ENCODE measurements at places on chromosomes 2 and 18.

GRCh38 chr2:17719562-17720371, 33.8 kb downstream of the SMC6 start:
- DNase-seq = no peak

GRCh38 chr2:47595687-47596086, 187.3 kb upstream of the MSH6 start:
- DNase-seq = no peak

- no peak for DNase-seq
Observed at GRCh38 chr2:173957517-173957916, 7.7 kb downstream of the SP3 start.

DNA sequence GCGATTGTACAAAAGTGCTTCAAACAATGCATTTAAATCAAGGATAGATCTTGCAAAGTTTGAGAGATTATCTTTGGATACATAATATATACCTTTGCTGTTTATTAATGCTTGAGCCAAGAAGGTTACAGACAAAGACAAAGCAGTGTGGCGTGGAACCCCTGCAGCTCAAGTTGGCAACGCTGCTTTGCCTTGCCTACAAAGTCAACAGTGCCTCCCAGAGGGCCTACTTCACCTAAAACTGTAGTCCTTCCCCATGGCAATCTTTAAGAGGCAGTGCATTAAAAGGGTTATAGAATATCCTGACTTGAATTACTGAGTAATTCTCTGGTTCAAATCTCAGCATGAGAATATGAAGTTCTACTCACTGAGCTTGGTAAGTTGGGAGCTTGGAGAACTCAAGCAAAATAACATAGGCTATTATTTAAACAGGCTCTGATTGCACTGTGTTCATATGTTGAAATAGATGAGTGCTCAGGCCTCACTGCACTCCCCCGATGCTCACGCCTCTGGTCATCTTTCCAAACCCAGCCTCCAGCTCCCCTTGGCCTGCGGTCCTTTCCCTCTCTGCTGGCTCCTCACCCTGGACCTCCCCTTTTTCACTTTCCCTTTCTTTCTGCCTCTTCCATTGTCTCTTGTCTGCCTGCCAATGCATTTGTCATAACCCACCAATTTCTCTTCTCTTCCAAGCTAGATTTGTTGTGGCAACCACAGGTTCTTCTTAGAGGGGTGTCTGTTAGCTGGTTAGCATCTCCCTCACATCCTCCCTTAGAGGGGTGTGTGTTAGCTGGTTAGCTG, 96.5 kb downstream of the MYT1L start:
- no peak for DNase-seq

- no peak for DNase-seq
Observed at GRCh38 chr2:83827618-83828017, 631.5 kb downstream of the SUCLG1 start.
